ENCODE measurements at places on chromosomes 3 and 15.

GRCh38 chr3:152149832-152150231 lies 118.9 kb upstream of the MBNL1 start:
- no peak for DNase-seq

DNA sequence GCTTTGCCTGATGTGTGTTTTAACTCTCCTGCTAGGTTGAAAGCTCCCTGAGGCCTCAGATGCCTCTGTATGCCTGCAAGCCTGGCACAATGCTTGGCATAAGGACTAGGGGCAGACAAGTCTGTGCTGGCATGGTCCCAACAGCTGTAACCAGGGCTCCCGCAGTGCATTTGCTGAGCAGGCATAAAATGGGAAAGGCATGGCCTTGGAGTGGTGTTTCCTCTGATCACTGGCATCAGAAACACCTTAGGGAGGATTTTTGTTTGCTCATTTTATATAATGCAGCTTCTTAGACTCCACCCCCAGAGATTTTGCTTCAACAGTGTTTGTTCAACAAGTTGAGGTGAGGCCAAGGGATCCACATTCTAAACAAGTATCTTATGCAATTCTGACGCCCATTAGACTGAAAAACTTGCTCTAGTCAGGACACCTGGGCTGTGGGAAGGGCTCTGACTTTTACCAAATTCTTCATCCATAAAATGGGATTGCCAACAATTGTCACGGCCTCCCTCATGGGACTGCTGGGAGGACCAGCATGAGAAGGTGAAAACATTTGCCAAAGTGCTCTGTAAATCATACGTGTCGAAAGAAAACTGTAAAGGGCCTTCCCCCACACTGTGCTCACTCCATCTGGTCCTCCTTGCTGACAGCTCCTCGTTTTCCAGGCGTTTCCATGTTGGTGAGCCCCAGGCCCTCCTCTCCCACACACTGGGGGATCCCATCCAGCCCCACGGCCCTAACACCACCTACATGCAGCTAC lies 43.1 kb downstream of the STARD5 start:
- DNase-seq = no peak

- peak; percentile 50 for DNase-seq
These were observed 6.7 kb downstream of the CISH start for GRCh38 chr3:50604628-50605588.

DNA sequence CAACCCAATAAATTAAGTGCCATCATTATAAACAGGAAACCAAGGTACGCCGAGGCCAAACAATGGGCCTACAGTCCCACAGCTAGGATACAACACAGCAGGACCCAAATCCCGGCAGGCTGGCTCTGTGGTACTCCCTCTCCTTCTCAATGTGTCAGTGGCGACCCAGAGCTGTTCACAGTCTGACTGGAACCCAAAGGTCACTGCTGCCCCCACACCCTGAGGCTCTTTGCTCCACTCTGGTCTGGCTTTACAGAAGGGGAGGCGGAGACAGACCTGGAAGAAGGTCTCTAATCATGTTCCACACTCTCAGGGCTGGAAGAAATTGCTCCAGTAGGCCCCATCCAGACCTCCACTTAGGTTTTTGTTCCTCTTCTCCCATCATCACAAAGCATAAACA lies 48.5 kb upstream of the LMCD1 start:
- no peak for DNase-seq

GRCh38 chr15:68987676-68988075 lies 26.8 kb upstream of the NOX5 start:
- DNase-seq = no peak

DNA sequence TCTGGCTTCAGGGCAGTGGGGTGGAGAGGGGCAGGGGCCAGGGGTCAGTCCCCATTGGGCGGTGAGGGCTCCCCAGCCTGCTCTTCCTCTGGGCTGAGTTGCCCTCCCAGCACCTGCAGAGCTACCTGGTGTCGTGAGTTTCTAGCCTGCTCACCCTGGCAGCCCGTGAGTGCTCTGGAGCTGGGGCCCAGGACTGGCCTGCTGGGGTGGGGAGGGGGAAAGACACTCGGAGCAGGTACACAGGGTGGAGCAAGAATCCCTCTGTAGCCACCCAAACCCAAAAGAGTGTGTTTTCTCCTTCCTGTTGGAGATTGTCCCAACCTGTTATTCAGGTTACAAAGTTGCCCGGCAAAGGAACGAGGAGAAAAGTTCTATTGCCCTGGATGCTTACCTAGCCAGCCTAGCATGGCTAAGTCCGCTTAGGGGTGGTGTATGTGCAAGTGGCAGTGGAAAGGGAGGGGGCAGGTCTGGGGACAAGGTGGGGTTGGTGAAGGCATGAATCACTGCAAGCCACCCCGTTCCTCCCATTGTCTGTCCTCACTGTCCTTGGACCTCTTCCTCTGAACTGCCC lies 8.9 kb downstream of the FAM3D start:
- DNase-seq = no peak

- no peak for DNase-seq
These were observed 57.4 kb downstream of the LRTM1 start for GRCh38 chr3:54870423-54870822.

DNA sequence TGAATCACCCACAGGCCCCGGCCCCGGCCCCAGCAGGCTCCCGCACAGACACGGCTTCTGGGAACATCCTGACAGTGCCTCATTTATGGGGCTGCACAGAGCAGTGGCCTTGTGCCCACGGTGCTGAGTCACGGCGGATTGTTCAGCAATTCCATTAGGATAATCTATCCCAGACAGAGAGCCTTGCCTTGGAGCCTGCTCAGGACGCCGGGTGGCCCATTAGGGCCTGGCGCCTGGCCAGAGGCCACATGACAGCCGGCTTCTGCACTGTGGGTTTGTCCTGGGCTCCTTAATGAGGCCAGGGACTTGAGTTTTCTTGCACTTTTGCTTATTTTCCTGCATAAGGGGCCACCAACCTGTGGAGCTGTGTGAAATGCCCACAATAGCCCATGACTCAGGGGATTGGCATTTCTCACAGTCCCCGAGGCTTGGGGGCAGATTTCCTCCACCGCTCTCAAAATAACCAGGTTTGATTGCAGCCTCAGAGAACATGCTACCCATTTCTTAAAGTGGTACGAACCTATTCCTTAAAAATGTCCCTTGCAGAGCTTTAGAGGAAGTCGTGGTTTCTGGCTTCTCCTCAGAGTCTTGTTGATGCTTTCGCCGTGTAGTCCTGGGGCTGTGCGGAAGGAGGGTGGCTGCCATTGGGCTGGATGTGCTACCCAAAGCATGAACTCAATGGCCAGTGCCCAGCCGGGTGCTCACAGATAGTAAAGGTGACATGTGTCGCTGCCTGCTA lies 19.0 kb downstream of the SYNM start:
- peak; percentile 43 for DNase-seq

GRCh38 chr15:43093026-43093425 lies 12.8 kb downstream of the UBR1 start:
- peak; percentile 51 for DNase-seq

DNA sequence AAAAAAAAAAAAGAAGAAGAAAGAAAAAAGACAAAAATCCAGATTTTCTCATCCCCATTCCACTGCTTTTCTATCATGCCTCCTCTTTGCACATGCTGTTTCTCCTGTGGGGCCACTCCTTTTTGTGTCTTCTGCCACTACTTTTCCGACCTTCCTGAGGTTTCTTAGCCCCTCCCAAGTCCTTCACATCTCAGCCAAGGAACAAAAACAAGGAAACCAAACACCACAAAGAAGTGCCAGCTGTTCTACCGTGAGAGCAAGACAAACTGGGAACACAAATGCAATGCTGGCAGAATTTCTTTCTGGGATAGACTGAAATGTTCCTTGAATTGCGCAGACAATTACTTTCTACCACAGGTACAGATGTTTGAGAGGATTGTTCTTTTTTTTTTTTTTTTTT lies 83.2 kb downstream of the MB21D2 start:
- no peak for DNase-seq

DNA sequence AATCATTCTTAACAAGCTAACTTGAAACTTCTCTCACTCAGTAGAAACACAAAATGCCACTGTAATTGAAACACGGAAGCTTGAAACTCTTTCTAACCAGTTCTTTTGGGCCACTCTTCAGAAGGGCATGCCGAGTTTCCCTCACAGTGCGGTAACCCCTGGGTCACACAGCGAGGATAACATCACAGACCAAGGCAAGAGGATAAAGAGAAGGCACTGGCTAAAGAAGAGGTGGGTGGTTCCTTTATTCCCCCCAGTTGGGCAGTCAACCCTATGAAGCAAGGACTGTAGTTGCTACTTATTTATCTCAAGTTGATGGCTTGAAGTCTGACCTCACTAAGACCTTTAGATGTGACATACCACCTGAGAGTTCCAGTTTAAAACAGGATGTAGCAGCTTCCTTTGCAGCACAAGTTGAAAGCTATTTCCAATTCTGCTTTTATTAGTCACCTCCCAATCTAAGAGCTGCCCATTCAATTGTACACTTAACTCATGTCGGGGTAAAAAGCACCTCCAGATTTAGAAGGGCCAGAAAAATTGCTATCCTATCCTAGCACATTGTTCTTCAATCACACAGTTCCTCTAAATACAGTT lies 272.4 kb downstream of the TIGIT start:
- no peak for DNase-seq

GRCh38 chr15:95684693-95685115 lies 645.8 kb upstream of the NR2F2 start:
- DNase-seq = no peak

DNA sequence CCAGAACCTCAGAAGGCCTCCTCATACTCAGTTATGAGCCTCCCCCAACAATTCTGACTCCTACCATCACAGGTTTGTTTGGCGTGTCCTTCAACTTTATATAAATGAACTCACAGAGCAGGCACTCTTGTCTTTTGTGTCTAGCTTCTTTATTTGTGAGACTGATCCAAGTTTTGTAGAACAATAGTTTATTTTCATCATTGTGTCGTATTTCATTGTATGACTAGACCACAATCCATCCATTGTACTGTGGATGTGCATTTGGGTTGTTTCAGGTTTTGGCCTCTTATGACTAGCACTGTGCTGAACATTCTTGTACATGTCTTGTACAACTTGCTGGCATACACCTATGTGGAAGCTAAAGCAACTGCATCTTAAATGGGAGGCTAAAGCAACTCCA lies 292.8 kb upstream of the LYSMD4 start:
- DNase-seq = no peak

Measured in inflammatory macrophage treated with lipopolysaccharide for 4 hours (primary cell).